Activated CD4-positive, alpha-beta T cell treated with anti-CD3 and anti-CD28 coated beads, Interleukin-2, amount 10 ng/mL, durations not matched to agents 24 days and 14 days (primary cell): ENCODE measurements at places on chromosomes 7 and 10.

- no peaks in the 10 kb centered on the region for H3K36me3 ChIP-seq
- no peak for DNase-seq
- H3K4me1 ChIP-seq, result no peaks in the 10 kb centered on the region
- H3K27me3 ChIP-seq, result no peaks in the 10 kb centered on the region
Observed at GRCh38 chr10:82252081-82252480, 377.1 kb downstream of the NRG3 start.

GRCh38 chr10:13794992-13795612 lies 208.3 kb downstream of the PRPF18 start:
- DNase-seq, result no peak
- H3K4me3 ChIP-seq, result peak overlapping the region; percentile 6
- H3K27ac ChIP-seq, result no peak overlapping the region
- no peaks in the 10 kb centered on the region for H3K27me3 ChIP-seq

GRCh38 chr7:24619978-24620377 lies 46.7 kb downstream of the PALS2 start:
- DNase-seq, result no peak
- no peaks in the 10 kb centered on the region for H3K27me3 ChIP-seq
- no peak overlapping the region for H3K4me3 ChIP-seq
- H3K27ac ChIP-seq, result no peak overlapping the region
- peaks cover 3% of the 10 kb centered on the region for H3K4me1 ChIP-seq
- H3K36me3 ChIP-seq, result peaks cover 14% of the 10 kb centered on the region

- peaks cover 21% of the 10 kb centered on the region for H3K27me3 ChIP-seq
- DNase-seq, result no peak
- no peak overlapping the region for H3K27ac ChIP-seq
- no peak overlapping the region for H3K4me3 ChIP-seq
- no peaks in the 10 kb centered on the region for H3K36me3 ChIP-seq
Observed at GRCh38 chr7:36490419-36490830, 100.8 kb downstream of the ANLN start.
